Thyroid gland (tissue), 4 donors: ENCODE measurements at places on chromosomes 2 and 18. TPM values are rescaled to one million over a fixed set of nuclear protein-coding genes. Genes with fewer than 3 reads are reported as not detected.

- DNase-seq, result peak; percentile 15
Measured at GRCh38 chr2:182763311-182763912, 47.4 kb downstream of the DNAJC10 start.

The DSC3 gene
- total RNA-seq, result 0.15 TPM

DNA sequence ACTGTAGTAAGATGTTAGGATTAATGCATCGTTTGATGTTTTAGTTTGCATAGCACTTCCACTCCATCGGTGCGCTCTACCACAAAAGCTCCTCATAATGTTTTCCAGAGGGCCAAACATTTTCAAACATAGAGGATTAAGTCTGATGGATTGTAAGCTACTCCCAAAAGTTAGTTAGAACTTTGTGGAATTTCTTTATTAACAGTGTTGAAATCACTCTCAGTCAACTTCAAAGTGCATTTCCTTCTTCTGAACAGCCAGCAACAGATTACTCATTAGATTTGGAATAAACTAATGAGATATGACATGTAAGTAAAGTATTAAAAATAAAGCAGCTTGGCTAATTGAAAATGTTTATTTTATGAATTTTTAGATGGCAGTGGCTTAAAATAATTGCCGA lies 30.1 kb upstream of the CTAGE1 start:
- DNase-seq, result no peak

DNA sequence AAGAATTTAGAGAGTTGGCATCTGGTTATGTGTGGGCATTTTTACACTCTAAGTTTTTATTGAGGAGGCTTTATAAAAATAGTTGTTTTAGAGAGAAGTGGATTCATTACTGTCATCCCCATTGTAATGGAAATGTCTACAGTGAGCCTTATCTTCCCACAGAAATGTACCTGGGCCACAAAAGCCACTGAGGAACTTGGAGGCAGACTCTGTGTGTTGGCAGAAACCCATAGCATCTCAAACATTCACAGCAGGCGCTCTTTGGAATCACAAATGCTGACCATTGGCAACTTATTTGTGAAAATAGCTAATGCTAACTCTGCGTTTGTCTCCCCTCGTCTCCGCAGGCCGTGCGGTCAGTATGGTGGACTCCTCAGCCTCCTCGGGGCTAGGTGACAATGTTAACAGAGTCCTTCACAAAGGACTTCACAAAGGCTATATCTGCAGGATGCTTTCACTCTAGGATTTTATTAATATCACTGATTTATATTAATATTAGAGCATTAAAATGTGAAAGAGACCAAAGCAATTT lies 689.1 kb upstream of the POU3F3 start:
- DNase-seq, result no peak

The FKBP7 gene
- total RNA-seq, result 19.4 TPM

GRCh38 chr2:164285576-164285975 lies 335.7 kb downstream of the GRB14 start:
- DNase-seq, result no peak

The COL3A1 gene
- total RNA-seq, result 48.4 TPM

DNA sequence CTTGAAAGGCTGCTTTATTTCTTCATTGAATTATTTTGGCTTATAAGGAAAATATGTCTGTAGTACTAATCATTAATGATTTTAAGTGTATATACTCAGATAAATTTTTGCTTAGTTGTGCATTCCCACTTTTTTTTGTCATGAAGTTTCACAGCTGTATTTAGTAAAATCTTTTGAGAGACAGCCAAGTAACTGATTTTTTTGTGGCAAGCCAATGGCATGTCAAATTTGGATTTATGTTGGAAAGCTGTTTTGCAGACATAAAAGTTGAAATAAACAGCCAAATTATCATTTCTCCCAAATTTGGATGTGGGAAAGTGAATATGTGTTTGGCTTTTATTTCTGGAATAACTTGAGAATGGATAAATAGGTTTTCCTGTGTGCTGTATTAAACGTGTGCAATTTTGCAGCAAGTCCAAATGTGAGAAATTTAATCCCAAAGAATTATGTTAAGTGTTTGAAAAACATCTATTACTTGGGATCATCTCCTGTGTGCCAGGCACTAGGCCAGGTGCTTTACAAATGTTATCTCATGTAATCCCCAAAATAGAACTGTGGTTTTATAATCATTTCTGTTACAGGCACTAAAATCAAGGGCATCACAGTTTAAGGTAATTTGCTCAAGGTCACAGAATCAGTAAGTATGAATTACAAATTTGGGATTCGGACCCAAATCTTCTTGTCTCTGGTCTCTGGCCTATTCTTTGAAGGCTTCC lies 160.4 kb downstream of the PTPRM start:
- DNase-seq, result no peak

The ERBB4 gene
- total RNA-seq, result 5.5 TPM

DNA sequence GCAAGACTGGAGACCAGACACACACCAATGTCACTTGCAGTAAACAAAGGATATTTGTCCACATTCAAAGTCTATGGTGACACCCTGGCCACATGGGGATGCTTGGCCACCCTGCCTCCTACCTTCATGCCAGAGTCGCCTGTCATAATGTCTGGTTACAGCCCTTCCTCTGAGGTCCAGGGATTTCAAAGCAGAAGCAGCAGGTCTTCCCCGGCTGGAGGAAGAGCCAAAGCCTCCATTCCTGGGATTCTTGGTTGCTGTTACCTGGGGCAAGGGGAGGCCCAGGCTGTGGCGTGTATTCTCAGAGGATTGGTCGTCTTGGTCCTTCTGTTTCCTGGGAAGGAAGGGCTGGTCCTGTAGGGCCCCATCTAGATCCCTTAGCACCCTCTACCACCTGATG lies 2.3 kb upstream of the ALPP start:
- DNase-seq, result no peak

The MFSD6 gene
- 132 TPM for total RNA-seq

GRCh38 chr2:20185176-20186022 lies 39.5 kb downstream of the SDC1 start:
- no peak for DNase-seq

DNA sequence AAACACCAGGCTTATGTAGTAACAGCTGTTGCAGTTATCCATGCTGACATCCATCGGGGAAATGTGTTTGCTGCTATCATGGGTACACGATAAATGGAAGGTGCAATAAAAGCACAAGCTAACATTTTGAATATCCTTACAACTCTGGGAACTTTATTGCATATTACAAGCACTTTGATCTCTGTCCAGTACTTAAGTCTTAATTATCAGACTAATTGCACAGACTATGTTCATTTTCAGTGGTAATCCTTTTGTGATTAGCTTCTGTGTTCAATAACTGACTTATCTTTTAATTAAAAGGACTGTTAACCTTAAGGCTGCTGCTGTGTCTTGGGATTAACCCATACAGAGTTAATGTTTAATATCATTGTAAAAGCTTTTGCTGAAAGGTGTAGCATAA lies 101.4 kb upstream of the ATP5MC3 start:
- DNase-seq, result no peak

The CENPA gene
- total RNA-seq, result not detected

The THOC1 gene
- total RNA-seq, result 111 TPM

DNA sequence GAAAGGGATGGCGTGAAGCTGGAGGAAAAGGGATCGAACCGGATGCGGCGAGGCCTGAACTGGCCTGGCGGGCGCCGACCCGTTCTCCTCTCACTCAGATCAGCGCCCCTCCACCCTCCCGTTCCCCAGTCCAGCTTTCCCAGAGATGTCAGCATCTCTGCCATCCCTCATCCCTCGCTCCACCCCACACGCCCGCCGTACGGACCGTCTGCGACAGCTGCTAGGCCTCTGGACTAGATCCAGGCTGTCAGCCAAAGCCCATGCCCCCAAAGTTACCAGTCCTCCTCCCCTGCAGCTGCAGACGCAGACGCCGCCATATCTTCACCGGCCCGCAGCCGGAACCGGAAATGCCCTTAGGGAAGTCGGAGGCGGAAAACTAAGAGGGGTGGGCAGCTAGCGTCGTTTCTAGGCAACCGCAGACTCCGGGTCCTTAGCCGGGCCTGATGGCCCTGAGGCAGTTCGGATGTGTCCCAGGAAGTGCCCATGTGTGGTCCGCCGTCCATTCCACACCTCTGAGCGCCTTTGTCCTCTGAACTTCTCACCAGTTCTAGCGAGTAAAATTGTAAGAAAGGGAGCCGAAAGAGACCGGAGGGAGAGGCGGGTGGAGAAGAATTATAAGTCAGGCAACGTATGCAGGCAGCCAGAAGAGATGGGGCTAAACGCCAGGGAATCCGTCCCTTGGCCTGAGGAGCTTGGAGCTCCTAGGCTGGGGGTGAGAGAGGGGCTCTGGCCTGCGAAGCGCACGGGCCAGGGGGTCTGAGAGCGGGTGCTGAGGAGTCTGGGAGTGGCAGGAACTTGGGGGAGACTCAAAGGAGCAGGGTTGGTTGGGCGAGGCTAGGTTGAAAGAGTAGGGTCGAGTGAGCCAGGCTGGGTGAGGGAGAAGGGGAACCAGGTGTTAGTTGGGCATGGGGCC lies at the start of the genes RNF25 and STK36:
Gene RNF25 (minus strand): TSS at position 349 of the 913 bp plus-strand sequence. CDS start 32 bp downstream, at position 317.
Gene STK36 (plus strand): TSS at position 433 of the 913 bp plus-strand sequence. CDS start 744 bp downstream, outside the sequence.
- DNase-seq, result peak; percentile 87

GRCh38 chr2:78681386-78681785 lies 344.1 kb upstream of the REG3G start:
- no peak for DNase-seq

- no peak for DNase-seq
Measured at GRCh38 chr2:110215566-110216158, 3.3 kb upstream of the MTLN start.

DNA sequence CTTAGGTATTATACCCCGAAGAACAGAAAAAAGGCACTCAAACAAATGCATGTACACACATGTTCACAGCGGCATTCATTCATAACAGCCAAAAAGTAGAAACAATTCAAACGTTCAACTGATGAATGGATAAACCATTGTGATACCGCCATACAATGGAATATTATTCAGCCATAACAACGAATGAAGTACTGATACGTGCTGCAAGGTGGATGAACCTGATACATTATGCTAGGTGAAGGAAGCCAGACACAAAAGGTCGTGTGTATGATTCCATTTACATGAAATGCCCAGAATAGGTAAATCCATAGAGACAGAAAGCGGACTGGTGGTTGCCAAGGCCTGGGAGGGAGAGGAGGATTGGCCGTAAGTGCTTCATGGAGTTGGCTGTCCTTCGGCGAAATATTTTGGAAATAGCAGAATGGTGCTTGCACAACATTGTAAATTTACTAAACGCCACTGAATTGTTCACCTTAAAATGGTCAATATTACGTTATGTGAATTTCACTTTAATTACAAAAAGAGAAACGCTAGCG lies 750 bp upstream of the RMP24 start:
- peak; percentile 5 for DNase-seq

The NT5C1B gene
- total RNA-seq, result 0.13 TPM

GRCh38 chr2:8496079-8496478 lies 185.8 kb upstream of the ID2 start:
- DNase-seq, result no peak

- DNase-seq, result no peak
Measured at GRCh38 chr2:40155728-40156127, 296.2 kb downstream of the SLC8A1 start.

DNA sequence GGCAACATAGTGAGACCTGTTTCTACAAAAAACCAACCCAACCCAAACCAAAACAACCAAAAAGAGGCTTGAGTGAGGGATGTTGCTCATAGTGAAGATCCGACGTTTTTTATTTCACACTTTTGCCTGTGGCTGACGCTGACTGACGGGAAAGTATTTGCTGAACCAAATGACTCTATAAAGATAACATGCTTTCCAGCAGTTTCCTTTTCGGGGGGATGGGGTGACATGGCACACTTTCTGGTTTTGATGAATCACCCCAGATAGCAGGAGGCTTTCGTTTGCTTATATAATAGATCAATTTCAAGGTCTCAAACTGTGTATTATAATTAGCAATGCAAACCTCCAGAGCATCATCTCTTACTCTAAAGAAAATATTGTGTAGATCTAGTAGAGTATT lies 150.8 kb downstream of the AQP4 start:
- no peak for DNase-seq

The TTC31 gene
- 23.9 TPM for total RNA-seq
